GM20000 (cell line): ENCODE measurements at places on chromosomes 3 and 15.

- no peak for DNase-seq
Measured at GRCh38 chr3:101791778-101792177, 12.8 kb downstream of the NXPE3 start.

GRCh38 chr3:57892423-57892822 is 115.8 kb upstream of the FLNB start:
- DNase-seq, result no peak

GRCh38 chr15:67224889-67225288 is 29.6 kb downstream of the AAGAB start:
- no peak for DNase-seq

GRCh38 chr15:59812250-59812870 is 123.2 kb upstream of the BNIP2 start:
- DNase-seq, result no peak

GRCh38 chr15:76330080-76330680 is 6.4 kb upstream of the ISL2 start:
- no peak for DNase-seq

- peak; percentile 11 for DNase-seq
Measured at GRCh38 chr3:172511783-172512762, 11.2 kb downstream of the TNFSF10 start.

DNA sequence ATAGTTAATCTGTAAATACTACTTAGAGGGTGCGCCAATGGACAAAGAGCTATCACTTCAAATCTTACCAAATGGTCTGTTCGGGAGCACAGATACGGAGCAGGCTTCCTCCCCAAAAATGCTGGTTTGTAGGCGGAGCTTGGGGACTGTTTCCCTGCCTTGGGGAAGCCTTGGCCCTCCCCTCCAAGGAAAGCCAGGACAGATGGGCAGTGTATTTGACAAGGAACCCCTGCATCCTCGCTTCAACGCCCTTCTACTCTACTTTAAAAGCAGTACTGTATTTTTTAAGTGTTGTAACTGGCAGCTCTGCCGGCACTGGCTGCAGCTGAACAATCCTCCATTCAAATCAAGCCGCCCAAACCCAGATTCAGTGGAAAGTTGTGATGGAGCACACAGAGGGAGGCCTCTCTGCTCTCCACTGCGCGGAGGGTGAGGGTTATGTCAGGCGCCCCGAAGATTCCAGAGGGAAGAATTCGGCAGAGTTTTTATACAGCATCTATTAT is 83.1 kb upstream of the FNDC3B start:
- no peak for DNase-seq

- DNase-seq, result no peak
Measured at GRCh38 chr3:78941587-78941986, 826.2 kb downstream of the ROBO1 start.

- DNase-seq, result no peak
Measured at GRCh38 chr15:40850576-40851112, 6.8 kb downstream of the SPINT1 start.

DNA sequence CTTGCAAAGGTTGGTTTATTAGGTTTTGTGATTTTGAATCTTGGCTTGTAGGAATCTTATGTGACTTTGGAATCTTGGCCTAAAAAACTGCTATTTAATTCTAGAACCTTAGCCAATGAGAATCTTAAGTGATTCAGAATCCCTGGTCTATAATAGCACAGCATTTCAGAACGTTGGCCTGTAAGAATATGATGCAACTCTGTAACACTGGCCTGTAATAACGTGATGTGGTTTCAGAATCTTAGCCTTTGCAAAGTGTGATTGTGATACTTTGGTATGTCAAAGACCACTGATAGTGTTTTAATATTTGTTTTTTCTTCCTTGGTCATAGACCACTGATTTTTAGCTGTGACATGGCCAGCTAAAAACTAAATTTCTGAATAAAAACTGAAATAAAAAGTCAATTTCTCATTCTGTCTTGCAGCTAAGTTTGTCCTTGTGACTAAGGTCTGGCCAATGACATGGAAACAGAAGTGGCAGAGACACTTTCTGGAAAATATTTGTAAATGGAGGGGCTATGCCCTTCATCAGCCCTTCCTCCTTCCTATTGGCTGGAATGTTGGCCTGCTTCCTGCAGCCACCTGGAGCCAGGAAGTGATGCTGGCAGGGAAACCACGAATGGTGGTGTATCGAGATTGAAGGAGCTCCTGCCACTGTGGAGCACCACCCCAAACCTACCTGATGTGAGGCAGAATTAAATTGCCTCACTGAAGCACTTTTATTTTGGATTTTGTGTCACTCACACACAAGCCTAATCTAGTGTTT is 42.3 kb upstream of the CORO2B start:
- no peak for DNase-seq

GRCh38 chr3:5187920-5188418 is 462 bp downstream of the EDEM1 start:
- DNase-seq, result peak; percentile 42

- no peak for DNase-seq
Measured at GRCh38 chr15:57591237-57591821, 375 bp upstream of the MYZAP start.

GRCh38 chr15:57505949-57506391 is 85.7 kb upstream of the MYZAP start:
- no peak for DNase-seq

- no peak for DNase-seq
Measured at GRCh38 chr3:51559411-51559888, 20.9 kb downstream of the RAD54L2 start.

DNA sequence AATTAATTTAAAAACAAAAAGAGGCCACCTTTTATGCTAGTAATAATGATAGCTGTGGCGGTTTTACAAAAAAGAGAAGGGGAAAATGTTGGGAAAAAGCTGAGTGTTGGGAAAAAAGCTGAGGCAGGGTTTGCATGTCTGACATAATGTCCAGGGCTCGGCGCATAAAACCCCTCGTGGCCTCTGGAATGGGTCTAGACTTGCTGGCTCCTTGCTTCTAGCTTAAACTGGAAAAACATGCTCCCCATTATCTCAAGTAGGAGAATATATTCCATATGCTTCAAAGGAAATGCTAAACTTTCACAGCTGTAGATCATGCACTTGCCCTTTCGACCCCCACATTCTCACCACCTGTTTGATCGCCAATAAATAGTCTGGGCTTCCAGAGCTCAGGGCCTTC is 53.0 kb downstream of the CYP19A1 start:
- no peak for DNase-seq

- DNase-seq, result no peak
Measured at GRCh38 chr3:178561239-178561638, 25.0 kb downstream of the KCNMB2 start.

GRCh38 chr3:60729056-60729455 is 522.2 kb downstream of the FHIT start:
- no peak for DNase-seq

- DNase-seq, result no peak
Measured at GRCh38 chr3:115843206-115843605, 219.9 kb downstream of the GAP43 start.

DNA sequence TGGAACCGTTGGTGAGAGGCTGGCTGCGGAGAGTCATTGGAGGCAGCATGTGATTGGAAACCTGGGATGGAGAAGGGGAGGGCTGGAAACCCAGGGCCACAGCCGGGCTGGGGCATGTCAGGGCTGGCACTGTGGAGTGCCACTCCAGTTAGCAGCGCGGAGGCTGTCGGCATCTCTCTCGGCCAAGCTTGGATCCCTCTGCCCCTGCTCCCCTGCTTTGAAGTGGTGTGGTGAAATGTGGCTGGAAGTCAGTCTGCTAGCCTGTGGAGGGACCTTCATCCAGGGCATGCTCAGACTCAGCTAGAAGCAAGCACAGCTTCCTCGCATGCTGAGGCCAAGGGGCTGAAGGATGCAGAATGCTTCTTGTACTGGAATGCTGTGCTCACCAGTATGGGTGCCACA is 13.5 kb downstream of the SLCO3A1 start:
- no peak for DNase-seq

DNA sequence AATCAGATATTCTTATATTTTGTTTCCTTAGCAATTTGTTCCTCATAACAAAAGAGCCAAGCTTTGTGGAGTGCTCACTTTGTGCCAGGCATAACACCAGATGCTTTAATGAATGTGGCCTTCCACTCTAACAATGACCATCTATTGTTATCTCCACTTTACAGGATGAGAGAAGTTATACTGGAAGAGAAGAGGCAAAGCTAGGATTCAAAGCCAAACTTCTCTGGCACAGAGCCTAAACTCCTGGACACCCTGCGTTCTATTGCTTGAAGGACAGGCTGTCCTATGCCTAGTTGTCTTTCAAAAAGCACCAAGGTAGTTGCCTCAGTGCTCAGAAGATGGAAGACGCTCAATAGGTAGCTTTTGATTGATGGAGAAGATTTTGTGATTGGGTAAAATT is 123.2 kb upstream of the FEZF2 start:
- no peak for DNase-seq

GRCh38 chr3:144375088-144375487 is 403.5 kb downstream of the DIPK2A start:
- no peak for DNase-seq
